ENCODE measurements at places on chromosomes 1 and 21. TPM values are rescaled to one million over a fixed set of nuclear protein-coding genes. Genes with fewer than 3 reads are reported as not detected.

Gene MANEAL
- 26.5 TPM for total RNA-seq

Gene USH2A
- total RNA-seq = under 0.01 TPM

Gene CSF1
- total RNA-seq = 17.0 TPM

Gene HAO2
- total RNA-seq = not detected

Gene ZBTB21
- total RNA-seq = 6.3 TPM

Gene BRDT
- total RNA-seq = not detected

Gene E2F2
- 2.9 TPM for total RNA-seq

Gene BNIPL
- 0.17 TPM for total RNA-seq

Gene LAMB3
- 19.4 TPM for total RNA-seq

Gene TPTE
- total RNA-seq = not detected

Gene AMY1C
- total RNA-seq = not detected

Gene ICOSLG
- 4.8 TPM for total RNA-seq

Gene GLUL
- total RNA-seq = 30.3 TPM

Gene PPM1J
- total RNA-seq = 1.2 TPM

Gene CDA
- total RNA-seq = 43.0 TPM

Gene CDK18
- total RNA-seq = 0.97 TPM

Gene OR2T11
- not detected for total RNA-seq

Gene PAX7
- total RNA-seq = 0.89 TPM

Gene NOS1AP
- 0.40 TPM for total RNA-seq

Gene CHRM3
- 0.02 TPM for total RNA-seq

Gene ELF3
- 101 TPM for total RNA-seq

Gene MRPL39
- 33.2 TPM for total RNA-seq

Gene USF1
- total RNA-seq = 54.5 TPM

Gene NPHS2
- total RNA-seq = not detected

Gene OLFML2B
- total RNA-seq = 0.33 TPM

Gene OR6N1
- not detected for total RNA-seq

Gene ACOT11
- 2.6 TPM for total RNA-seq

Gene PLEKHN1
- total RNA-seq = 4.3 TPM

Gene APCS
- 0.08 TPM for total RNA-seq

Gene MAP3K7CL
- 1.8 TPM for total RNA-seq
